ENCODE measurements at places on chromosomes 2 and 18.

- DNase-seq = peak; percentile 24
These were observed 375.0 kb downstream of the CTNNA2 start for GRCh38 chr2:79887747-79888374.

GRCh38 chr2:240042740-240043139 lies 10.6 kb downstream of the OR6B3 start:
- DNase-seq = no peak

GRCh38 chr2:187994464-187995331 lies 297.0 kb upstream of the GULP1 start:
- no peak for DNase-seq

GRCh38 chr18:78113940-78114251 lies 864.2 kb downstream of the GALR1 start:
- DNase-seq = no peak

DNA sequence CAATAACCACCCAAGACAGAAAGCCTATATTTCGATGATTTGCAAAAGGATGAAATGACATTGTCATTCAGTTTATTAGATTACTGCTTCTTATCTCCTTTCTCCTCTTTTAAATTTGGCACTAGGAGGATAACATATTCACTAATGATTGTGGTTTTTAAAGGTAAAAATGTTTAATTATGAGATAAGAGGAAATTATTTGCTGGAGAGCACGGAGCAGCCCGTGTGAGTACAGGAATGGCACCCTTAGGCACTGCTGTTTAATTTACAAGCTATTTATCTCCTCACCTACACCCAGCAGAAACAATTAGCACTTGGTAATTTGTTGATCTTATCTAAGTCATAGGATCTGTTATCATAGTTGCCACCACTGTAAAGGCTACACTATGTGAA lies 87.4 kb upstream of the SP3 start:
- no peak for DNase-seq

GRCh38 chr2:51324051-51324450 lies 292.1 kb upstream of the NRXN1 start:
- no peak for DNase-seq
